Stromal cell of bone marrow (primary cell): ENCODE measurements at places on chromosomes 11 and 22.
A peak's percentile ranks its signal among the peaks of the same experiment; 100 is the strongest.

DNA sequence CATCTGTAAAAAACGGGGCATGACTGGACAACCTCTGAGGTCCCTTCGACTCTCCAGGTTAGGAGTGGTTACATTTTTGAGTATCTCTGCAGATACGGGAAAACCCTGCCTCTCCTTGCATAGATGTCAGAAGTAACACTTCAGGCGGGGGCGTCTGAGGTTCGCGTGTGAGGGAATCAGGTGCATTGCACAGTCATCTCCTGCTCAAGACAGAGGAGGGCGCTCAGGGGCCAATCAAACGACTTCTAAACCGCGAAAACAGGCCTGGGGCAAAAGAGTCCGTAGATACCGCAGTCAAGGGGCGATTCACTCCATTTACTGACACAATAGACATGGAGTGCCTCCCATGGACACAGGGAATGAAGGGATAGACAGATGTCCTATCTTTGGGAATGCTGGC lies 31.7 kb downstream of the KIRREL3 start:
- DNase-seq, result no peak

DNA sequence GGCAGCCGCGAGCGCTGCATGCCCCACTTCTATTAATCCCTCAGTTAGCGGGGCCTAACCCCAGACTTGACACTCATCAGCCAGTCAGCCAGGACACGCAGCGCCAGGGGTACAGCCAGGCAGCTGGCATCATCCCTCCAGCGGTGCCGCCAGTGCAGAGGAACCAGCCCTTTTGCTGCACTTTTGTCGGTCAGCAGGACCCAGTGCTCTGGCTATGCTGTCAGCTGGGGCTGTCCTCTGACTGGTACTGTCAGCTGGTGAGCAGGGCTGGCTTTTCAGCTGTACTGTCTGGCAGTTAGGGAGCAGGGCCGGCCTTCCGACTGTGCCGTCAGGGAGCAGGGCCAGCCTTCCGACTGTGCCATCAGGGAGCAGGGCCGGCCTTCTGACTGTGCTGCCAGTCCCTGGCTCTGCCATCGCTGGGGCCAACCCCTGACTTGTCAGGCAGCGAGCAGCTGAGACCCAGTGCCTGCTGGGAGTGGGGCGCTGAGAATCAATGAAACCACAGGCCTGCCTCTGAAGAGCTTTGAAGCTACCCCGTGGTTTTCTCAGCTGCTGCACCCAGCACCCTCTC lies 115.4 kb downstream of the KIAA1671 start:
- no peak for DNase-seq

DNA sequence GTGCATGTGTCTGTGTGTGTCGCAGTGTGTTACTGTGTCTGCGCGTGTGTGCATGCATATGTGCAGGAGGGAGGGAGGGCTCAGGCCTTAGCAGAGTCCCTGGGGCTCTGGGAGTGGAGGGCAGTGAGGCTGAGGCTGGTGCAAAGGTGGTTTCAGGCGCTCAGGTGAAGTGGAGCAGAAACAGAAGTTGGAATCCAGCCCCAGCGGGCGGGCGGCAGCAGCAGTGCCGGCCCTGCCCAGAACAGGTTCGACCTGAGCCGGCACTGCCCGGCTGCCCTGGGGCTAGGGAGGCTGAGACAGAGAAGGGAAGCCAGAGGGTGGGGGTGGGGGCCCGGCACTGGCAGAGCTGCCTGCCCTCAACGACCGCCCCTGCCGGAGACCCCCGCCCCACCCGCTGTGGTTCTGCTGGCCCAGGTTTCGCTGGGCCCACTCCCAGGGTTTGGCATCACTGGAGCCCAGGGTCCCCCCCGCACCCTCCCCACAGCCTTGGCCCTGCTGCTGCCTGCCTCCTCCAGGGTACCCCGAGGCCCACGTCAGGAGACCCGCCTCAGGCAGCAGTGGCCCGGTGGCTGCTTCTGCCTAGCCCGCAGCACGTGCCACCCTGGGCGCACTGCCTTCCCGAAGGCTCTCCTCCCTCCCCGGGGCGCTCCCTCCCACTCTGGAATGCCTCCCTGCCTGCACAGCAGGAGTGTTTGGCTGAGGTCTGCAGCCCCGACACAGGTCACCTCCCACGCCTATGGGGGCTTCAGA lies 13.3 kb downstream of the ASCL2 start:
- no peak for DNase-seq

DNA sequence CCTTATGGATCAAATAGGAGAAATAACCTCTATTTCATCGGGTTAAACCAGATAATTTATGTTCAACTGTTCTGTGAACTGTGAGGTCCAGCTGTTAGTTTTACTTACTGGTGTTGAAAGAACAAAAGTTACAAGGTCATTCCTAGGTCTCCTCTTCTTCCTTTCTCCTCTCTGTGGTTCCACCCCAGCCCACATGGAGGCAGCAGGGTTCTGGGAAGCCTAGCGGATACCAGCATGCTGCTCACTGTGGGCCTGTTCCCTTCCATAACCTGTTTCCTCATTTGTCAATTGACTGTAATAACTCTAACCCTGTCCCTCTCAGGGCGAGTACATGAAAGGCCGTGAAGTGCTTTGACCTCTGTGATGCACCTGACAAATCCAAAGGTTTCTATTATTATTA lies 27.8 kb downstream of the RELT start:
- peak; percentile 33 for DNase-seq

DNA sequence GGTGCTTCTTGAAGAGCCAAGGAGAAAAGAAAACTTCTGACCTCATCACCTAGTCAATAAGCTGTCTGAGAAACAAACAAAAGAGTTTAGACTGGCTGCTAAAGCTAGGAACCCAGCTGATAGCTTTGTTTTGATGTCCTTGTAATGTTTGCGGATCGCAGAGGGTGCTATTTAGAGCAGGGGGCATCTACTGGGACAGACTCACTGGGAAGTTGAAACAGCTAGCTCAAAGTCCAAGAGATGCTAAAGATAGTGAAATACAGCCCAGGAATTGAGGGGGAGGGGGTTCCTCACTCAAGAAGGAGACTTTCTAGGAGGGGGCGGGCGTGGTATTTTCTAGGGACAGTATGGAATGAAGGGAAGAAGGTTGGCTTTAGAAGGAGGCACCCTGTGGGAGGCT lies 18.9 kb downstream of the ZBTB16 start:
- no peak for DNase-seq

DNA sequence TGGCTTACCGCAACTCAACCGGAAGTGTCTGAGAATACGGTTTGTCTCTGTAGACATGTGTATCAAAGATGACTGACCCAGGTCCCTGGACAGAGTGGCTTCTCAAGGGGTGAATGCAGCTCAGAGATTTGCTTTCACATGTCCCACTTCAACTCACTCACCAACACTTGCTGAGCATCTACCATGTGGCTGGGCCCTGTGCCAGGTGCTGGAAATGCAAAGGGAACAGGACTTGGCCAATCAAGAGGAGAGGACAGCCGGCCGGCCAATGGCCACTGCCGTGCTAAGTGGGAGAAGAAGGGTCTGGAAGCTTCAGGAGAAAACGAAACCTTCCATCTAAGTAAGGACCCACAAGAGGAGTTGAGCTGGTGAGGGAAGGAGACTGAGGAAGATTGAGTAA lies 151.3 kb downstream of the CEP164 start:
- DNase-seq, result no peak

DNA sequence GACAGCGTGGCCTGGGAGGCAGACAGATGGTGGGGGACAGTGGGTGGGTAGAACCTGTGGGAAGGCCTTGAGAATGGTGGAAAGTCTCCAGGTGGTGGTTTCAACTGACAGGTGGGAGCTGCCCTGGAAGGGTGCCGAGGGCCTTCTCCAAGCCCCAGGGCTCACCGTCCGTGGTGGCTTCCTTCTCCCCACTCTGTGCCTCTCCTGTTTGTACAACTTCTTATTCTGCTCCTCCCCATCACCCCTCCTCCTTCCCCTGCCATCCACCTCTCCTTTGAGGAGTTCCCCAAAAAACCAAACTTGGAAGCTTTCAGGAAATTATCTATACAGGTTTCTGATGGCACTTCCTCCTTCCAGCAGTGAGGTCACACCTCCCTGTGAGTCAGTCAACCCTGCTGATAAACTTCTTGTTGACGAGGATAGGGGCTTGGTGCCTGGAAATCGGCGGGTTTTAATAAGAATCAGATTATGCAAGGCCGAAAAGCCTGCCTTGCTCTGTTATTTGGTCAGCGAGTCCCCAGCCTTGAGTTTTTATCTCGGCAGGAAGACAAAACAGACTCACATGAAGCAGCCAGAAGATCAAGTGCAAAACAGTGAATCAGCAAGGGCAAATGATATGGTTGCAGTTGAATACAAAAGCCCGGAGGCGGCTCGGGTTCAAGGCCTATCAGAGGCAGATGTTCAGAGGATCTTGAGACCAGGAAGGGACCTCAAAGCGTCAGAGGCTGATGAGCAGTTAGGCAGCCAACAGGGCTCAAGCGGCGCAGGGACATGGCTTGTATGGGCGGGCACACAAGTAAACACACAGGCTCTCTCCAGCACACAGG lies 9.5 kb upstream of the ST3GAL4 start:
- DNase-seq, result no peak
